ENCODE measurements at places on chromosomes 12 and 14.

GRCh38 chr14:69037790-69038454 is 58.8 kb upstream of the ACTN1 start:
- no peak for DNase-seq

- no peak for DNase-seq
These were observed 2.9 kb downstream of the SMARCD1 start for GRCh38 chr12:50087995-50088394.

- no peak for DNase-seq
These were observed 10.4 kb upstream of the ITPK1 start for GRCh38 chr14:93126111-93126510.

DNA sequence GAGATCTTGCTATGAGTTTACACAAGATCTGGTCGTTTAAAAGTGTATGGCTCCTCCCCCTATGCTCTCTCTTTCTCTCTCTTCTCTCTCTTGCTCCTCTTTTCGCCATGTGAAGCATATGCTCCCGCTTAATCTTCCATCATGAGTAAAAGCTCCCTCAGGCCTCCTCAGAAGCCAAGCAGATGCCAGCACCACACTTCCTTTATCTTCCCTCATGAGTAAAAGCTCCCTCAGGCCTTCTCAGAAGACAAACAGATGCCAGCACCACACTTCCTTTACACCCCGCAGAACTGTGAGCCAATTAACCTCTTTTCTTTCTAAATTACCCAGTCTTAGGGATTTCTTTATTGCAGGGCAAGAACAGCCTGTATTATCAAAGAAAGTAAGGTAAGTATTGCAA is 152.4 kb downstream of the SEC23A start:
- no peak for DNase-seq

GRCh38 chr14:52312931-52313355 is 1.2 kb upstream of the PTGER2 start:
- DNase-seq, result no peak

DNA sequence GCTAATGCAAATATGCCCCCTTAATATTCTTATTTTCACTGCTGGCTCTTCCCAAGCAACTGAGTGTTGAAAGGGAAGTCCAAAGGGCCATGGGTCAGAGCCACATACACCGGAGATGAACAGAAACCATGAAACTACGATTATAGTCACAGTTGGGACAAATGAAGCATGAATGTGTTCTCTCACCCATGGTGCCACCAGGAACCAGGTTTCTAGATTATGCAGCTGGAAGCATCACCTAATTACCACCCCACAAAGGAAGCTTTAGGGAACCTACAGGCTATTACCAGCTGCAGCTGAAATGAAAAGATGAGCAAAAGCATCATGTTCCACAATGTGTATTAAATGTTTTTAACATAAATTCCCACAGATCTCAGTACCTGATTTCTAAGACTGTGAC is 15.4 kb downstream of the TMTC1 start:
- DNase-seq, result no peak

- DNase-seq, result no peak
These were observed 5.6 kb downstream of the TCTN1 start for GRCh38 chr12:110619534-110619953.

GRCh38 chr12:54974279-54974678 is 10.3 kb downstream of the TESPA1 start:
- DNase-seq, result no peak

DNA sequence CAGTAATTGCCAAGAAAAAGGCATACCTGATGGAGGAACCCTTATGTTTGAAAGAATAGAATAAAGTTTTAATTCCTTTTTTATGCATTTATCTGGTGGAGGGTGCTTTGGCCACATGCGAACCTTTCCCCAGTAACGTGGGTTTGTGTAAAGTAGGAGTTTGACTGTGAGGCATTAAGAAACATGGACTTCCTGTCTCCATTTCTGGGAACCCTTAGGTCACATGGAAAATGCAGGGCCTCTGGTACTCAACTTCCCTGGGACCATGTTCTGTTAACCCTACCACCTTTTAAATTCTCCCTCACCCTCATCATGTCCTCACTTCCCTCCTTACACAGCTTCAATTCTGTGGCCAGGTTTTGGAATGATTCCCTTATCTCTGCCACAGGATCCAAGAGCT is 80.3 kb downstream of the PPM1A start:
- no peak for DNase-seq

DNA sequence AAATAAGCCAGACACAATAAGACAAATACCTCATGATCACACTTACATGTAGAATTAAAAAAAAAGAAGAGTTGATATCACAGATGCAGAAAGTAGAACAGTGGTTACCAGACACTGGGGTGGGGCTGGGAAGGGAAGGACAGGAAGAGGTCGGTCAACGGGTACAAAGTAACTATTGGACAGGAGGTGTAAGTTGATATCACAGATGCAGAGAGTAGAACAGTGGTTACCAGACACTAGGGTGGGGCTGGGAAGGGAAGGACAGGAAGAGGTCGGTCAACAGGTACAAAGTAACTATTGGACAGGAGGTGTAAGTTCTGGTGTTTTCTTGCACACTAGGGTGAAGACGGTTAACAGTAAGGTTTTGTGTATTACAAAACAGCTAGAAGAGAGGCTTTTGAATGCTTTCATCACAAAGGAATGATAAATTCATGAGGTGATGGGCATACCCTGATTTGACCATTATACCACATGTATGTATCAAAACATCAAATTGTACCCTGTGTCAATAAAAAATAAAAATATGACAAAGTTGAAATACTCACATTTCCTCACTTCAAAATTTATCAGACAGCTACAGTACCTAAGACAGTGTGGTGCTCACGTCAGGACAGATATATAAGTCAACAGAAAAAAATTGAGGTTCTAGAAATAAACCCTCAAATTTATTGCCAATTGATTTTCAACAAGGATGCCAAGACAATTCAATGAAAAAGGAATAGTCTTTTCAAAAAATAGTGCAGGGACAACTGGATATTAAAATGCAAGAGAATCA is 32.8 kb downstream of the GALC start:
- no peak for DNase-seq

DNA sequence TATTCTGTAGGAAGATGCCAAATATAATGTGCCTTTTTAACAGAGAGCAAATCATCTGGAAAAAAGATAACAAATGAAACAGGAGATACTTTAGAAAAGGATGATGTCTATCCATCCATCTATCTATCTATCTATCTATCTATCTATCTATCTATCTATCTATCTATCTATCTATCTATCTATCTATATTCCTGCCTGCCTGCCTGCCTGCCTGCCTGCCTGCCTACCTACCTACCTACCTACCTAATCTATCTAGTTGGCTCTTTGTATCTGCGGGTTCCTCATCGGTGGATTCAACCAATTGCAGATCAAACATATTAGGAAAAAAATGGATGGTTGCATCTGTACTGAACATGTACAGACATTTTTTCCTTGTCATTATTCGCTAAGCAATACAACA is 11.0 kb downstream of the PTPRB start:
- no peak for DNase-seq

- no peak for DNase-seq
These were observed 73.8 kb downstream of the TTC6 start for GRCh38 chr14:37669242-37669641.

- DNase-seq, result no peak
These were observed 6.9 kb downstream of the ZBTB39 start for GRCh38 chr12:56999456-56999855.

DNA sequence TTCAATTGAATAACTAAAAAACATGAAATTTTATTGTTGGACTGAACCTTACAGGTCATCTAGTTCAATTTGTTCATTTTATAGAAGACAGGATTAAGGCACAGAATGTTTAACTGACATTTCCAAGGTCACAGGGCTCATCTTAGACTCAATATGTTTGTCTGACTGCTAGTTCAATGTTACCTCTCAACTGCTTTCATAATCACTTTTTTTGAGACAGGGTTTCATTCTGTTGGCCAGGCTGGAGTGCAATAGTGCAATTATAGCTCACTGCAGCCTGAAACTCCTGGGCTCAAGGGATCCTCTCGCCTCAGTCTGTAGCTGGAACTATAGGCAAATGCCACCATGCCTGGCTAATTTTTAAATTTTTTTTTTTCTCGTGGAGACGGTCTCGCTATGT is 24.4 kb upstream of the ITGA5 start:
- no peak for DNase-seq

DNA sequence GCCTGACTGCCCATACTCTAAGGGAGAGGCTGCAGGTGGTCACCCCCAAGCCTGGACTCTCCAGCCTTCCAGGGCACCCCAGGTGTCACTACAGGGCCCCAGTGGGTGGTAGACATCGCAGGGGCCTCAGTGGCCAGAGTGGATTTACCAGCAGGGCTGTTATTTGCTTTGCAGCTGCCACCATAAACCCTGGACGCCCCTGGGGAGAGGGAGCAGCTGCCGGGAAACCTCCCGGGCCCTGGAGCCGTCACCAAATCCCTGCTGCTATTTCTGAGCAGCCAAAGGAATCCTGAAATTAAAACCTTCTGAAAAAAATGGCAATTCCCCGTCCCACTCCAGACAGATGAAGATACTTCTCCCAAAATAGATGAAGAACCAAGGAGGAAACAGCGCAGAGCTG is 13.9 kb downstream of the TMEM119 start:
- no peak for DNase-seq

DNA sequence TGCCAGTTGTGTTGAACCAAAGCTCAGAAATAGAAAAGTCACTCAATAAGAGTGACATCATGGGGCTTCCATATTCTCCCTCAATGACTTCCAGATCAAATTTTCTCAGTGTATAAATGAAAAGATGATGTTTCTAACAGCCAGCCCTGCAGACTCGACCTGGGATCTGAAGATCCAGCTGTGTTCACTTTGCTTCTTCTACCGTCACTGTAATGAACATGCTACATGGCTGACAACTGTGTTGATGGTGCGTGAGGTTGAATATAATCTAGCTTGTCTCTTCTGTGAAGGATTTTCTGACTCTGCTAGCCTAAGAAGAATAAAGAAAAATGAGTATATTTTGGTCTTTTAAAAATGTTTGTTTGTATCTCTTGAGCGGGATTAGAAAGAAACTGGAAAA is 577.8 kb downstream of the ETNK1 start:
- no peak for DNase-seq

GRCh38 chr12:85007836-85008235 is 28.2 kb downstream of the TSPAN19 start:
- no peak for DNase-seq

DNA sequence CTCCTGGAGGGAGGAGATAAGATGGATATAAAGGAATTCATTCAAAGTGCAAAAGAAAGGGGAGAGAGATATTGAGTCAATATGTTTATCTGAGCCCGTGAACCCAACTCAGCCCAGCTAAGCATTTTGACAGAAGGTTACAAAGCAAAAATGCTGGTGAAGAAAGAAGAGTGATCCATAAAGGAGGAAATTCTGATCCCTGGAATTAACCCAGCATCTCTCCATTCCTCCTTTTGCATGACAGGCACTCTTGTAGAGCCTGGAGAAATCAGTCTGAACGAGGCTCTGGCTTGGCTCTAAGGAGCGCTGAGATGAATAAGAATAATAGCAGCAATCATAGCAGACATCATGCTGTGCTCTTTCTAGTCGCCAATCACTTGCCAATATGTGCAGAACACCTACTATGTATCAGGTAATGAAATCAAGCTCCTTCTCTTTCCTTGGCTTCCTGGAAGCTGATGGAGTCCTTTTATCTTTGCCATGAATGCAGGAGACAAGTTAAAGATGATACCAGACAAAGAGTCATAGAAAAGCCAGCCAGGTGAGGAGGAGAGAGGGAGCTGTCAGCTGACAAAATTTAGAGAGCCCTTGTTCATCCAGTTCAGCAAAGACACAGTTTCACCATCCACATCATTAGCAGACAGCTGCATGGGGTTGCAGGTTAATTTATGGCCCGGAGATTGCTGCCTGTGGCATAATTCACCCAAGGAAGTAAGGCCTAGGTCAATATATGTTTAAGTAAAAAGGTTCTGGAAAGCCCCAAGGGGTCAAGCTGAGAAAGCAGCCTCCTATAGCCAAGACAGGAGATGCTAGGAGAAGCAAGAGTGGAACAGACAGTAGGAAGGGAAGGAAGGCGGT is 476.5 kb upstream of the TBX3 start:
- no peak for DNase-seq

DNA sequence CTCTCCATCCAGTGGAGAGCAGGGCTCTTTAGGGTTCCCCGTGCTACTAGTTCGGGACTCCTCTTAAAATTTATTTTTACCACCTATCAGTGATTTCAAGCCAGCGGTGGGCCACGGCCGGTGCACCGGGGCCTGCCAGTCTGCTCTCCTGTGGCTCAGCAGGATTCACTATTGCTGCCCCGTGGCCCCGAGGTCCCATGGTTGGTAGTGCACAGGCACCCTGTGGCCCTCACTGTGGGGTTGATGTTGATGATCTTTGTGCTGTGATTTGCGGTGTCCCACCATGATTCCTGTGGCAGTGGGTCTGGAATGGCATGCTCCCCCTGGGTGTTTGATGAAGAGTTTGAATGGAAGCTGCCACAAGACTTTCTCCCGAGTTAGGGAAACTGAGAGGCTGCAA is 12.6 kb upstream of the MEG3 start:
- DNase-seq, result no peak

DNA sequence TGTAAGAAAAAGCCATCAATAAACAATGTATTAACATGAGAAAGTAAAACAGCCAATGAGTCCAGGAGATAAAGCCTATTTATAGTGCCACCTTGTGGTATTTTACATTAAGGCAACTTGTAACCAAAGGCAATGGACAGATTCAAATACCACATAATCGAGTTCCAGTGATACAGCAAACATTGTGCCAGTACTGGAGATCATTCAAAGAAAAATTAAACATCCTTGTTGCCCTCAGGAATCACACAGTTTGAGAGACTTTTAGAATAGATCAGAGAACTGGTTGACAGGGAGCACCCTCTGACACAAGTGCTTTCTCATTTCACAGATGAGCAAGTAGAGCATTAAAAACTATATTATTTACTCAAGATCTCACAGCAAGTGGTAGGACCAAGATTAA is 98.1 kb downstream of the DDHD1 start:
- no peak for DNase-seq

DNA sequence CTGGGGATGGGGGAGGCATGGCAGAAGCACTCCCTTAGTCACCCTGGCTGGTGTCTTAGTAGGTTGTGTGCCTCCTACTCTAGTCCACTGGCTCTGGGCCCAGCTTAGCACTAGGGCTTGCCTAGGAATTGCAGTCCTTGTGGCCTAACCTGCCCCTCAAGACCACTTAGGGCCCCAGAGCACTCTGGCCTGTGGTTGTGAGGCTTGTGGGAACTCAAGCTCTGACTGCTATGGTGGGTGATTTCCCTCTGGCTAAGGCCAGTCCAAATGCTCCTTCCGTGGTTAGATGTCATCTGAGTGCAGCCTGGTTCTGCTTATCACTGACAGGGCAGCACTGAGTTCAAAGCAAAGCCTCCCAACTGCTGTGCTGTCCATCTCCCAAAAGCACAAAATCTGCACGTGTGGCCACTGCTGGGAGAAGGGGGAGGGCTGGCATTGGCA is 20.2 kb downstream of the FGD4 start:
- no peak for DNase-seq

DNA sequence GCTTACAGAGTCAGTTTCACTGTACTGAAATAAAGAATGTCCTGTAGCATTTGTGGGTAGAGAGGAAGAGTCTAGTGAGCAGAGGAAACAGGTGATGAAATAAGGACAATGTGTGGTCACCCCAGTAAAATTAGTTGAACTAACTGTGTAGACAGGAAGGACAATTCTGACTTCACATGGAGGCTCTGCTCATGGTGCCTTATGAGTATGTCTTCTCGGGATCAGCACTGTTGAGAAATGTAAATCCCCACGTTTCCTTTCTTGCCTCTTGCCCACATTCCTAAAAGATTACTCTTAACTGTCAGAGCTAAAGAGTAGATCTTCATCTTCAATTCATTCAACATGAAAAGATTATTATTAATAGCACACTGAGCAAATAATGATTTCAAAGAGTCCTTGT is 113.2 kb upstream of the FLRT2 start:
- DNase-seq, result no peak

- DNase-seq, result no peak
These were observed 74.4 kb upstream of the FBRSL1 start for GRCh38 chr12:132415327-132416120.

Measured in activated CD8-positive, alpha-beta memory T cell treated with anti-CD3 and anti-CD28 coated beads for 4 hours (primary cell).